ENCODE measurements at places on chromosomes 3 and 15.

DNA sequence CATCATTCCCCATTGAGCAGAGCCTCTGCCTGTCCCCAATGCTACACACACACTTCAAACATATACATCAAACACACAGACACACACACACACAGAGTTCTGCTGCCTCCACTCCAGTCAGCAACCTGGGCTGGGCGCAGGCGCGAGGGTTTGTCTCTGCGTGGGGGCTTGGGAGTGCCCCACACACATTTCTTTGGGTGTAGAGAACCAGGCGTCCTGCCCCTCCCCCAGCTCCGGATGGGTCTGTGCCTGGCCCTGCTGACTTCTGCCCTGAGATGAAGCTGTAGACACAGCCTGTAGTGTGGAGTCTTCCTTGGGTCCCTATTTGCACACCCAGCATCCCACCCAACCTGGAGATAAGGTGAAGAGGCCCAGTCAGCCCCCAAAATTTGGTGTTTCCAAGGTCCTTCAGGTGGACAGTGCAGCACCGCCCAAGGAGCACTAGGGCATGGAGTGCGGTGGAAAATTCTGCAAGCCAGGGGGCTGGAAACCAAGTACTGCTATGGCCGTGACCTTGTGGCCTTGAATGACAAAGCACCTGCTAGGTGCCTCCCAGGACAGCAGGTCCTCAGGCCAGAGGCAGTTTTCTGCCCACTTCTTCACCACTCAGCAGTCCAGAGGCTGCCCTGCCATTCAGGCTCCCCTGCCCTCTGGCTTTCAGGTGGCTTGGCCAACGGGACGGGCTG is 26.8 kb downstream of the FBXW12 start:
- no peak for DNase-seq

- DNase-seq, result no peak
Observed at GRCh38 chr3:46464326-46465195, at the start of gene LTF. TSS of gene LTF (minus strand) at chr3:46464905. CDS start at chr3:46464867, 38 bp downstream.

GRCh38 chr15:63718590-63719035 is 115.1 kb downstream of the HERC1 start:
- DNase-seq, result no peak

DNA sequence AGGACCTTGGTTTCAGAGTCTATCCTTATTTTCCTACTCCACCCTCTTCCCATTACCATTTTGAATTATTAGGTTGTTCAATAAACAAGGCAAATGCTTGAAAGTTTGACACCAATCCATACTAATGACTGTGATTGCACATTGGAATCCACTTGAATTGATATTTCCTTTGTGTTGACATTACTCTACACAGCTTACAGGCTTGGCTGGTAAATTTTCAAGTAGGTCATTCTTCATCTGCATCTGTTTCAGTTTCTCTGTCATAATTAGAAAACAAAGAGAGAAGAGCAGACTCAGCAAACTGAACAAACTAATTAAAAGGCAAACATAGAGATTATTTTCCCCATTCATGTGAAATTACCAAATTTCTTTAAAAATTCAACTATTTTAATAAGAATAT is 732.9 kb upstream of the BCHE start:
- no peak for DNase-seq

DNA sequence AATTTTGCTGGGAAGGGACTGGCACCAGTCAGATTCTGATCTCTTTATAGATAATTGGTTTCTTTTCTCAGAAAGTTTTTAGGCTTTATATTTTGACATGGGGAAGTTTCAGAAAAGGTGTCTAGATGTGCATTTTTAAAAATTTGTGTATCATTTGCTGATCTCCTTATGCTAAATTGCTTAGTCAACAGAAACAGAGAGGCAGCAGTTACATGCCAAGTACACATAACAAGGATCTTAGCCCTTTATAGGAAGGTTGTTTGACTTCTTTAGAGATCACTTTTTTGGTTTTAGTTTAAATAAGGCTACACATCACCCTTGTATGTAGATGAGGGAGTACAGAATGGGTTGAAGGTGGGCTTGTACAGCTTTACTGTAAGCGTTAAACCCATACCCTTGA is 53.5 kb downstream of the RAP2B start:
- no peak for DNase-seq

GRCh38 chr15:56353740-56354139 is 11.5 kb upstream of the TEX9 start:
- DNase-seq, result no peak

DNA sequence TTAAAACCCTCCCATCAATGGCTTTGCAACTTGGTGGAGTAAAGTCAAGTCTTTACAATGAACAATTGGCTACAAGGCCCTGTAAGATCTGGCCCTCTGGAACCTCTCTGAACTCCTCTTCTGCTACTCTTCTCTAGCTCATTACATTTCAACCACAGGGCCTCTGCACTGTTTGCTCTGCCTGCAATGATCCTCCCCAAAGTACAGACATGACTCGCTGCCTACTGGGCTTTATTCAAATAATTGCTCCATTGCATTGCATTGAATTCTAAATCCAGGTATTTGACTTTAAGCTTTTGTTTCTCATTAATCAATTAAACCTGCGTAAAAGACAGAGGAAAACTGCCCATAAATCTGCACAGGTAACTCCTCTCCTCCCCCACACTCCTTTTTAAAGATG is 96.7 kb downstream of the CD47 start:
- DNase-seq, result no peak

DNA sequence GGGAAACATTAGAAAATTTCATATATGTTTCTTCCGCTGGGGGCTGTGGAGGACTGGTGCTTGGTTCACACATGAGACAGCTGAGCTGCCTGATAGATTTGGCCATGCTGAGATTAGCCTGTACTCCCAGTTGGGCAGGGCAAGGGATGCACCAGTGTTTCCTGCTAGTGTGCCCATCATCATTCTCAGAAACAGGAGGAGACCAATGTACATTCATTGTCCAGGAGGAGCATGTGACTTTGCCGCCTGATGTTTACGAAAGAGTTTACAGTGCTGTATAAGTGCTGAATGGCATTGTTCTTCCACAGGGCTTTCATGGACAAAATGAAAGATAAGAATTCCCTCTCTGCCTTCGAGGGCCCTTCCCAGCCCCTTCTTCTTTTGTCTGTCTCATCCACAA is 311.1 kb upstream of the THBS1 start:
- no peak for DNase-seq

GRCh38 chr3:64475037-64475436 is 212.8 kb downstream of the ADAMTS9 start:
- DNase-seq, result no peak

GRCh38 chr3:72768006-72768441 is 80.2 kb downstream of the SHQ1 start:
- no peak for DNase-seq

DNA sequence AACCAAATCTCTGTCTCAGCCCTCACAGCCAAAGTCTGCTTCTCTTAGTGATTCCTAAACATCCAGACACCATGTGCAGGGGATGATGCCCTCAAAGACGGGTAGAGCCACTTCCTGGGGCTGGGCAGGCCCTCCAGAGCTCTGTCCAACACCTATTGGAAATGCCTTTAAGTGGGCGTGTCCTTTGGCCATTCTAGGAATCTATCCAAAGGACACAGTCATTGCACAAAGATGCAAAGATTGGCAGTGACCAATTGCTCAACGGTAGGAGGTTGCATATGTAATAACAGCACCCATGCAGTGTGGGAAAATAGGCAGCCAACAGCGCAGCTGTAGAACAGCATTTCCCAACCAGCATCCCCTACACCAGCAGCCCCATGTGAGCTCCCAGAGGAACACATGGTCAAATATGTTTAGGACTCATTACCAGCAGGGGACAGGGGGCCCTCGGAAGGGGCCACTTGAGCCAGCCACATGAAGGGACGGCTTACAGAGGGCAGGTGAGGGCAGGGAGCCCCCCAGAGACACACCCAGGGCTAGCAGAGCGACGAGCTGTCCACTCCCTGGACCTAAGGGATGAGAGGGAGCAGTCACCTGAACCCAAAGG is 142.8 kb upstream of the IQSEC1 start:
- no peak for DNase-seq

- DNase-seq, result no peak
Observed at GRCh38 chr15:88624971-88625490, 3.9 kb downstream of the AEN start.

- DNase-seq, result no peak
Observed at GRCh38 chr15:100794008-100794407, 85.6 kb upstream of the ALDH1A3 start.

- DNase-seq, result no peak
Observed at GRCh38 chr3:59904296-59904695, 854.5 kb upstream of the CFAP20DC start.

DNA sequence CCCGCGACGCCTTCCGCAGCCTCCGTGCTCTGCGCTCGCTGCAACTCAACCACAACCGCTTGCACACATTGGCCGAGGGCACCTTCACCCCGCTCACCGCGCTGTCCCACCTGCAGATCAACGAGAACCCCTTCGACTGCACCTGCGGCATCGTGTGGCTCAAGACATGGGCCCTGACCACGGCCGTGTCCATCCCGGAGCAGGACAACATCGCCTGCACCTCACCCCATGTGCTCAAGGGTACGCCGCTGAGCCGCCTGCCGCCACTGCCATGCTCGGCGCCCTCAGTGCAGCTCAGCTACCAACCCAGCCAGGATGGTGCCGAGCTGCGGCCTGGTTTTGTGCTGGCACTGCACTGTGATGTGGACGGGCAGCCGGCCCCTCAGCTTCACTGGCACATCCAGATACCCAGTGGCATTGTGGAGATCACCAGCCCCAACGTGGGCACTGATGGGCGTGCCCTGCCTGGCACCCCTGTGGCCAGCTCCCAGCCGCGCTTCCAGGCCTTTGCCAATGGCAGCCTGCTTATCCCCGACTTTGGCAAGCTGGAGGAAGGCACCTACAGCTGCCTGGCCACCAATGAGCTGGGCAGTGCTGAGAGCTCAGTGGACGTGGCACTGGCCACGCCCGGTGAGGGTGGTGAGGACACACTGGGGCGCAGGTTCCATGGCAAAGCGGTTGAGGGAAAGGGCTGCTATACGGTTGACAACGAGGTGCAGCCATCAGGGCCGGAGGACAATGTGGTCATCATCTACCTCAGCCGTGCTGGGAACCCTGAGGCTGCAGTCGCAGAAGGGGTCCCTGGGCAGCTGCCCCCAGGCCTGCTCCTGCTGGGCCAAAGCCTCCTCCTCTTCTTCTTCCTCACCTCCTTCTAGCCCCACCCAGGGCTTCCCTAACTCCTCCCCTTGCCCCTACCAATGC is 2.0 kb downstream of the ISLR start:
- no peak for DNase-seq

DNA sequence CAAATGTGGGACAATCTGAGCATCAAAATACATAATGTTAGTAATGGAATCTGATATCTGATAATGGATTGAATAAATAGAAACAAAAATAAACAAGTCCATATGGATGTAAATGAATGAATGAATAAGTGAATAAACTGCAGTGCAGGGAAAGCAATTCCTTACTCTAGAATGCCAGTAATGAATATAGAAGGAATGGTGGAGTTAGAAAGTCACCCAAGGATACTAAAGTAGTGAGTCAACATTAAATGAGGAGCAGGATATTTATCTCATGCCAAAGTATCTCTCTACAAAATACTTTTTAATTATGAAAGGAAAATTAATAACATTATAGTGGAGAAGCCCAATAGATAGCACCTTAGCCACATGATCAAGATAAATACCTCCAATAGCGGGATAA is 300.3 kb downstream of the FEZF2 start:
- no peak for DNase-seq

- DNase-seq, result no peak
Observed at GRCh38 chr15:56917652-56918045, 795 bp upstream of the TCF12 start.

GRCh38 chr15:58136731-58137130 is 1.4 kb upstream of the AQP9 start:
- no peak for DNase-seq

DNA sequence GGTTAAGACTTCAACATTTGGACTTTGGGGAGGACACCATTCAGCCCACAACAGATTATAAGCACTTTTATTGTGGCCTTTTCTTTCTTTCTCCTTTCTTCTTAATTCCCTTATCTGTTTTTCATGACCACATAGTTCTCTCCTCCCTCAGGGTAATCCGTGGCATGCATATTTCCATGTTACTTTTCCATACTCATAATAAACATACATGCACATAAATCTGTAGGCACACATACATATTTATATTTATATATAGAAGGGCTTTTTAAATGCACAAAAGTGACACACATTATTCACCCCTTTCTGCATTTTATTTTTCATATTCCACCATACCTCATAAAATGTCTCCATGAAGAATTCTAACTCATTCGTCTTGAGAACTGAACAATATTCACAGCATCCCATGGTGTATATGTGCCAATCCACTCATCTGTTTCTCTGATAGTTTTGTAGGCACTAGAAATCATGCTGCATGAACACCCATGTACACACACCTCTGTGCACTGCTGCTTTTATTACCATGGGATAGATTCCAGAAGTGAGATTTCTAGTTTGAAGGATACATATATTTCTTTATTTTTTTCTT is 38.1 kb upstream of the GADL1 start:
- DNase-seq, result no peak

- no peak for DNase-seq
Observed at GRCh38 chr3:128012050-128012449, 40.2 kb upstream of the SEC61A1 start.

DNA sequence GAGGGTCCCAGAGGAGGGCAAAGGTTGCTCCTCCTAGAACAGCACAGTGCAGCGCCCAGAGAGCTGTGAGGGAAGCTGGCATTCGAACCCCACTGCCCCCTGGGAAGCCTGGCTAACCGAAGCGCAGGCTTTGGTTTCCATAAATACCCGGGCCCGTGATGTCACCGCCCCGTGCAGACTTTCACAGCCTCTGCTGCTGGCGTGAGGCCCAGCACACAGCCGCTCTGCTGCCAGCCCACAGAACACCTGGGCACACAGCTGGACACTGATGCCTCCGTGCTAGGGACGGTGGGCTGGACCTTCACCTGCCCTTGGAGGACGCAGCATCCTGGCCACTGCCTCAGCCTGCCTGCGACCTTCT is 1.0 kb downstream of the IQSEC1 start:
- DNase-seq, result no peak

DNA sequence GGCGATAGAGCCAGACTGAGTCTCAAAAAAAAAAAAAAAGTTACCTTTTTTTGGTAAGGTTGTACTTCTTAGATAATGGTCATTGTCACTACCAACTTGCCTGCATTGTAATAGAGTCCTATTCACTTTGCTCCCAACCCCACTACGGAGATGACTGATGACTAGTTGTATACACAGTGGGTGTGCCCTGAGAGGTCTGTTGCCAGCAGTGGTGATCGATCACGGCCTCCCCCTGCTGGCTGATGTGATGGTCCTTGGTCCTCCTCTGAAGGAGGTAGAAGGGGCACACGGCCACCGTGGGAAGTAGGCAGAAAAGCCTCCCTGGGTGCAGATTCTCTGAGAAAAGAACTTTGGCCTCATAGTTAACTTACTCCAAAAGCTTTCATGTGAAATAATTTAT is 10.7 kb downstream of the GCNT3 start:
- DNase-seq, result peak; percentile 77

DNA sequence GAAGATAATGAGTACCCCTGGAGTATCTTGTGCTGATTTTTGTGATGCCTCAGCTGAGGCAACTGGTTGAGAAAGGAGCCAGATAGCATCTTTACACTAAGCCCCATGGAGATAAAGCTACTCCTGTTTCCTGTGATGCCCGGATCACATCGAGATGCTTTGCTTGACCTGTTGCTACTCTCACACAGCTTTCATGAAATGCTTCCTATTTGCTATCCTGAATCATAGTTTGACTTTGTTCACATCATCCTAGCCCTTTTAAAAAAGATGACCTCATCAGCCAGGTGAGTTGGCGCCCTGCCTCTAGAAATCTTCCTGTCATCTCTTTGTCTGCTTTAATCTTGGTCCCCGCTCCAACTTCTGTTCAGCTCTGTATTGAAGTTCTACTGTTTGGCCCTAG is 409.6 kb upstream of the TBL1XR1 start:
- no peak for DNase-seq
